Foreskin keratinocyte (primary cell): ENCODE measurements at places on chromosomes 2 and 18.

DNA sequence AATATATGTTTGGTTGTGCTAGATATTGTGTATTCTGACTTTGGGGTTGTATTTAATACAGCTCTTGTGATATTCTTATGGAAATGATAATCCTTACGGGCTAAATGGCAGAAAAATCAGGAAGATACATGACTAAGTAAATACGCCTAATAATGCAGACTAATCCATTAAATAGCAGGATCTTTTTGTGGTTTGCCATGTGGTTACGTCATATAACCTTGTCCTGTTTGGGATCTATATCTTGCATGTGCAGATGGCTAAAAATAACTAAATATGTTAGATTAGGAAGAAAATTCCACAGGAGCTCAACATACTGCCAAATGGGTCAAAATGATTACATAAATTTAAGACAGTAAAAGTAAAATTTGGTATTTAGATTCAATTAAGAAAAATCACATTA is 83.0 kb downstream of the NEB start:
- DNase-seq = no peak

- no peak for DNase-seq
Observed at GRCh38 chr18:4181882-4182568, 273.1 kb downstream of the DLGAP1 start.

DNA sequence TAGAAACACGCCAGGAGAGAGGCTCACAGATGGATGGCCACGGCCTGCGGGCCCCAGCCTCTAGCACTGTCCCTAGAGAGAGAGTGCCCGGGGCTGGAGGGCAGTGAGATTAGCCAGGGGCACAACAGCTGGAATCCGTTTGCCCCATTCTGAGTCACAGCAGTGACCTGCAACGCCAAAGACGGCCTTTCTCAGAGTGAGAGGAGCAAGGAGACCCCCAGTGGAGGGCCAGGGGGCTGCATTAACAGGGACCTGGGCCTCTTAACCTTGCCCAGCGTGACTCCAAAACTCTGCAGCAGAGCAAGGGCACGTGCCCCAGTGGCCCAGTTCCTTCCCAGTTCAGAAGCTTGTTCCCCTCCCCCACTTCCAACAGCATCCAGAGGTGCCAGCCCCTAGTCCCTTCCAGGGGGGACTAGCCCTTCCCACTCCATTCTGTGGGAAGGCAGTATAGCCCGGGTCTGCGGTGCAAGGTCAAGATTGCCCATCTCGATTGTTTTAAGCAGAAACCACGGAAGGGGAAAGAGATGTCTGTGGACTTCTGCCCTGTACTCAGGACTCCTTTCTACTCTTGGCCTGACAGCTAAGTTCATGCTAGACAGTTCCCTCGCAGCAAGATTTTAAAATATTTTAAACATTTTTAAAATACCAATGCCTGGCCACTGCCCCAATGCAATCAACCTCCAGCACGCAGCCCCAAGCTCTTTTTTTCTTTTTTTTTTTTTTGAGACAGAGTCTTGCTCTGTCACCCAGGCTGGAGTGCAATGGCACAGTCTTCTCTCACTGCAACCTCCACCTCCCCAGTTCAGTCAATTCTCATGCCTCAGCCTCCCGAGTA is 50.9 kb upstream of the BIN1 start:
- DNase-seq = no peak

DNA sequence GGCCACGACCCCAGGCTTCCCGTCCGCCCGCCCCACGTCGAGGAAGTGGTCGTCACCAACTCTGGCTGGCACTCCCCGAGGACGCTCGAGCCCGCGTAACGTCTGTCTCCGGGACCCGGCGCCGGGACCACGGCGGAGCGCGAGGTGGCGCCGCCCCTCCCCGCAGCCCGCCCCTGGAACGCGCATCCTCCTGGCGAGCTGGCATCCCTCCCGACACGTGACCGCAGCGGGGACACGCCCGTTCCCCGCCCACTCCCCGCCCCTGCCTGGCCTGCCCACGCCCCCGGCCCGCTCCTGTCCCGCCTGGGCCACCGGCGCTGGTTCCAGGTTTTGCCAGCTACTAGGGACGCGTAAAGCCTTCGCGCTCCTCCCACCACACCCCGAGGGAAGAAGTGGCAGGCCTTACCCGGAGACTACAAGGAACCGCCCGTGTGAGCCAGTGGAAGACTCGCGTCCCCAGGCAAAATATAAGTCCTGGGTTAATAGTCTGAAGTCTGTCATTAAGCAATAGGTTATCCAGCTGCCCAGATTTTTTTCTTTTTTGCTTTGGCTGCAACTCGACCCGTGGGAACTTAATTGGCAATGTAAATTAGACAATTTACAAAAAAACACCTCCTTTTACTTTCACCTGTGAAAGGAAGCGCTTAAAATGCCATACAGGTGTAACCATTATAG is at the start of gene OSBPL1A:
TSS of gene OSBPL1A (minus strand) at position 131 of the 675 bp plus-strand sequence. CDS start 20,291 bp downstream, outside the sequence.
- peak; percentile 83 for DNase-seq

- DNase-seq = no peak
Observed at GRCh38 chr2:101758001-101758400, 60.5 kb downstream of the MAP4K4 start.

GRCh38 chr2:233936089-233936488 is 18.9 kb downstream of the TRPM8 start:
- no peak for DNase-seq
